Neural progenitor cell (in vitro differentiated cells): ENCODE measurements at places on chromosomes 16 and 17. TPM values are rescaled to one million over a fixed set of nuclear protein-coding genes. Genes with fewer than 3 reads are reported as not detected.

AIPL1 gene
- total RNA-seq = 0.37 and 2.3 TPM in 2 replicates

CPHXL2 gene
- not detected in 2 replicates for total RNA-seq

AGRP gene
- total RNA-seq = not detected in 2 replicates

NSF gene
- 31.9 and 43.0 TPM in 2 replicates for total RNA-seq

IL4R gene
- 6.6 and 9.6 TPM in 2 replicates for total RNA-seq

PLA2G10 gene
- not detected in 2 replicates for total RNA-seq

CDH3 gene
- 3.9 and 11.0 TPM in 2 replicates for total RNA-seq

C1QTNF8 gene
- not detected in 2 replicates for total RNA-seq

SLFN14 gene
- total RNA-seq = not detected in 2 replicates

GRCh38 chr16:65819136-65819898 is 547.2 kb upstream of the CDH5 start:
- no peak for DNase-seq
- H3K36me3 ChIP-seq = no peaks in the 10 kb centered on the region
- H3K27ac ChIP-seq = no peak overlapping the region
- no peak overlapping the region for H3K4me3 ChIP-seq
- peaks cover 9% of the 10 kb centered on the region for H3K4me1 ChIP-seq
- no peaks in the 10 kb centered on the region for H3K27me3 ChIP-seq

DNA sequence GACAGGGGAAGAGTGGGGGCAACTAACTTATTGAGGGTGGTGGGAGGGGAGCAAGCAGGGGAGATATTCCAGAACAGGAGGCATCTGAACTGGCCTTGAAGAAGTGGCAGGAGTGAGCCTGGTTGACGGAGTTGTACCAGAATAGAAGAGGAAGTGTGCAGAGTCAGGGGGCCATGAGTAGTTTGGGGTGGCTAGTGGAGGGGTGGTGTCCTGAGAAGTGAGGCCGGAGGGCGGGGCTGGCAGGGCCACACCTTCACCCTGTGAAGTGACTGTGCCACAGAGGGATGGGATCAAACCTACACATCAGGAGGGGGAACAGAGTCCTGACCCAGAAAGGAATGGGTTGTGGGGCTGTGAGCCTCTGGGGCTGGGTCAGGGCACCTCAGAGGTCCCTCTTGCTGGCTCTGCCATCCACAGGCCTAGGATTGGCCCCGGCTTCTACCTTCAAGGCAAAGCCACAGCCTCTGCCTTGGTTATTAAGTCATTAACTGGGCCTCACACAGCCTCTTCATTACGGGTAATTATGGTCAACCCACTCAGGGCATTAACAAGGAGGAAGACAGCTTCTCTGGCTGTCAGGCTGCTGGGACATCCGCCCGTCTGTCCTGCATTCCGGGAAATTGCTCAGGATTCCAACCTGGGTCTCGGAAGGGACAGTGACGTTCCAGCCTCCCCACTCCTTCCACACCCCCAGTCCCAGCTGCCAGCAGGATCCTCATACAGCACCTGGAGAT is 12.7 kb downstream of the SPNS2 start:
- no peak overlapping the region for H3K27ac ChIP-seq
- no peaks in the 10 kb centered on the region for H3K27me3 ChIP-seq
- H3K4me3 ChIP-seq = no peak overlapping the region
- DNase-seq = no peak
- peaks cover 11% of the 10 kb centered on the region for H3K4me1 ChIP-seq
- H3K36me3 ChIP-seq = no peaks in the 10 kb centered on the region

- no peak for DNase-seq
- no peak overlapping the region for H3K27ac ChIP-seq
- no peak overlapping the region for H3K4me3 ChIP-seq
- H3K36me3 ChIP-seq = no peaks in the 10 kb centered on the region
- no peaks in the 10 kb centered on the region for H3K27me3 ChIP-seq
Measured at GRCh38 chr16:55597928-55598327, 31.4 kb downstream of the CAPNS2 start.

DNA sequence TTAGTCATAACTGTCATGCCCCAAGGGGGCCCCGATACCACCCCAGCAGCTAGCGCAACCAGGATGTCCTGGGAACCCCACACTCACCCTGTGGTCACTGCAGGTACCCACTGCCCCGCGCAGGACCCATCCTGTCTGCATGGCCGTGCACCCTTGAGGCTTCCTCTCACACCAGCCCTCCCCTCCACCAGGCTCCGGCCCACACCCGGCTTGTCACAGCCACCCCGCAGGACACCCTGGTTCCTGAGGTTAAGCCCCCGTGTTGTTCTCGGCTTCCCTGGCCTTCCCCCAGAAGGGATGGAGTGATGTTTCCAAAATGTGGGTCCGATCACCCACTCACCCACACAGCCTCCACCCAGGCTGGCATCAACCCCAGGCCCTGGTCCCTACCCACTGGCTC is 7.5 kb downstream of the DNASE1L2 start:
- no peak for DNase-seq
- no peaks in the 10 kb centered on the region for H3K36me3 ChIP-seq
- no peak overlapping the region for H3K4me3 ChIP-seq

DNA sequence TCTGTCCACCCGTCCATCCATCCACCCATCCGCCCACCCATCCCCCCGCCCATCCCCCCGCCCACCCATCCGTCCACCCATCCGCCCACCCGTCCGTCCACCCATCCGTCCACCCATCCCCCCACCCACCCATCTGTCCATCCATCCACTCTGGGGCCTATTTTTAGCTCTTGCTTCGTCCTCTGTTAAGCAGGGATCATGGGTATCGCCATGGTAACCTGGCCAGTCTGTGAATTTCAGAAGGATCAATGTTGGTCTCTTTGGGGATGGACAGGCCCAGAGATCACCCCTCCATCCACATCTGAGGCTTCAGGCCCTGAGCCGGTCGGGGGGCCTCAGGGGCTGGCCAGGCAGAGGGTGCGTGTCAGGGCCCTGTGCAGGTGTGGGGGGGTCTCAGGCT is 15.2 kb upstream of the DPEP1 start:
- no peak overlapping the region for H3K27ac ChIP-seq
- H3K36me3 ChIP-seq = no peaks in the 10 kb centered on the region

- H3K36me3 ChIP-seq = no peaks in the 10 kb centered on the region
- H3K27me3 ChIP-seq = no peaks in the 10 kb centered on the region
- H3K27ac ChIP-seq = no peak overlapping the region
- no peak overlapping the region for H3K4me3 ChIP-seq
Measured at GRCh38 chr17:10357768-10358167, 15.0 kb downstream of the MYH13 start.

GRCh38 chr16:63447121-63447520 is 1410.9 kb upstream of the CDH8 start:
- H3K27me3 ChIP-seq = no peaks in the 10 kb centered on the region
- H3K36me3 ChIP-seq = no peaks in the 10 kb centered on the region
- H3K4me1 ChIP-seq = peaks cover 20% of the 10 kb centered on the region
- H3K4me3 ChIP-seq = no peak overlapping the region
- peak; percentile 53 for DNase-seq

GRCh38 chr17:76384222-76384986 is at the start of gene SPHK1:
TSS of gene SPHK1 (plus strand) at chr17:76384609. CDS start at chr17:76385645, 1,036 bp downstream.
- H3K4me1 ChIP-seq = peaks cover 22% of the 10 kb centered on the region
- peak within 1 kb of the TSS; percentile 67 for H3K4me3 ChIP-seq
- H3K36me3 ChIP-seq = no peaks in the 10 kb centered on the region

- peaks cover 19% of the 10 kb centered on the region for H3K4me1 ChIP-seq
- no peaks in the 10 kb centered on the region for H3K27me3 ChIP-seq
- DNase-seq = no peak
- no peak overlapping the region for H3K4me3 ChIP-seq
Measured at GRCh38 chr17:56047331-56047730, 105.9 kb upstream of the ANKFN1 start.

DNA sequence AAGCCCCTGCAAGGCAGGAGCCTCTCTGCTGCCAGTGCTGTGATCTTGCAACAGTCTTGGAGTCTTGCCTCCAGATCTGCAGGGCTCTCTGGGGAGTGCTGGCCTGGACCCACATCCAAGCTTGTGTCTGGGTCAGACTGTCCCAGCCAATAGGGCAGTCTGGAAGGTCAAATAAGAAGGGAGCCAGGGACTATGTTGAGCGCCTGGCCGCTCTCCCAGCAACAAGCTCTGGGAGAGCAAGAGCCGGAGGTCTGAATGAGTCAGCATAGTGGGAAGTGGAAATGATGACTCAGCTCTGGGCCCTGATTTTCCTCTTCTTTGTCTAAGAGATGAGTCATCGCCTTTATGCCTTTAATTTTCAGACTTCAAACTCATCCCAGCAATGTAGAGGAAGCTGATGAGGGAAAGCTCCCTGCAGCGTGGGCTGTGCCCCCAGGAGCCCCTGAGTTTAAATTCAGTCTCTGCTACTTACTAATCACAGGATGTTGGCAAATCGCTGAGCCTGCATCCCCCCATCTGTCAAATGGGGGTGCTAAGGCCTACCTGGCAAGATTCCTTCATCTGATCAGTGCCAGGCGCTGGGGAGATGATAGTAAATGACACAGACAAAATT is 43.6 kb upstream of the HAPSTR1 start:
- H3K27me3 ChIP-seq = no peaks in the 10 kb centered on the region
- no peak overlapping the region for H3K27ac ChIP-seq
- DNase-seq = peak; percentile 40
- H3K4me1 ChIP-seq = peaks cover 2% of the 10 kb centered on the region
- H3K4me3 ChIP-seq = no peak overlapping the region

GRCh38 chr17:15744074-15744676 is 12.1 kb downstream of the TBC1D26 start:
- H3K4me3 ChIP-seq = no peak overlapping the region
- H3K4me1 ChIP-seq = peaks cover 3% of the 10 kb centered on the region
- no peak for DNase-seq
- H3K27me3 ChIP-seq = no peaks in the 10 kb centered on the region

GRCh38 chr17:8005357-8005756 is 2.9 kb downstream of the GUCY2D start:
- H3K27me3 ChIP-seq = peaks cover 56% of the 10 kb centered on the region
- no peak overlapping the region for H3K27ac ChIP-seq
- no peak overlapping the region for H3K4me3 ChIP-seq
- peaks cover 10% of the 10 kb centered on the region for H3K4me1 ChIP-seq
- no peak for DNase-seq

DNA sequence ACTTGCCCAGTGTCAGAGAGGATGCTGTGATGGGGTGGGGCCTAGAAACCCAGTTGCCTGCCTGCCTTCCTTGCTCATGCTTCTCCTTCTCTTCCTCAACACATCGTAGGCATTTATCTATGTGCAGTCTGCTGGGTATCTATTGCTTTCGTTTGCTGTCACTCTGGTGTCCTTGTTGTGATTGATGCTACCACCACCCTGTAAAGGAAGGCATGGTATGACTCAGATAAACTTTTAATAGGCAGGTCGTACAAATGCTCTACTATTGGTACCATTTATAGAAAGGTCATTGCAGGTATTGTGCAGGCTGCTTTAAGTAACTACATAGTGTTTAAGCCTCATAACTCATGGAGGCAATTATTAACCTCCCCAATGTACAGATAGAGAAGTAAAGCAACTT is 368.9 kb downstream of the UTP18 start:
- no peak overlapping the region for H3K27ac ChIP-seq
- H3K4me3 ChIP-seq = no peak overlapping the region
- no peaks in the 10 kb centered on the region for H3K36me3 ChIP-seq
- no peaks in the 10 kb centered on the region for H3K27me3 ChIP-seq
- DNase-seq = no peak
- H3K4me1 ChIP-seq = peaks cover 6% of the 10 kb centered on the region

- no peak for DNase-seq
- no peaks in the 10 kb centered on the region for H3K27me3 ChIP-seq
- H3K4me1 ChIP-seq = peaks cover 29% of the 10 kb centered on the region
- H3K36me3 ChIP-seq = peaks cover 3% of the 10 kb centered on the region
Measured at GRCh38 chr16:19708296-19709205, 9.5 kb downstream of the KNOP1 start.

DNA sequence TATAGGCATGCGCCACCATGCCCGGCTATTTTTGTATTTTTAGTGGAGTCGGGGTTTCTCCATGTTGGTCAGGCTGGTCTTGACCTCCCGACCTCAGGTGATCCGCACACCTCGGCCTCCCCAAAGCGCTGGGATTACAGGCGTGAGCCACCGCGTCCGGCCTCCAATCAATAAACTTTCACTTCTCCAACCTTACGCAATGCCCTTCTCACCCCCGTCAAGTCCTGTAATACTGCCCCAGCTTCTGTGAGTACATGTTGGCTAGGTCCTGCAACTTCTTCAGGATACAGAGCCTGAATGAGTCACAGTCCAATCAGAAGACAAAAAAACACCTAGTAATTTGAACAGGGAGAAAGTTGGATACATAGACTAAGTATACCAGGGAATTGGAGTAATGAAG is 47.1 kb upstream of the PHOSPHO1 start:
- no peak overlapping the region for H3K4me3 ChIP-seq
- no peaks in the 10 kb centered on the region for H3K27me3 ChIP-seq
- no peak for DNase-seq
- H3K27ac ChIP-seq = no peak overlapping the region
- H3K36me3 ChIP-seq = no peaks in the 10 kb centered on the region

DNA sequence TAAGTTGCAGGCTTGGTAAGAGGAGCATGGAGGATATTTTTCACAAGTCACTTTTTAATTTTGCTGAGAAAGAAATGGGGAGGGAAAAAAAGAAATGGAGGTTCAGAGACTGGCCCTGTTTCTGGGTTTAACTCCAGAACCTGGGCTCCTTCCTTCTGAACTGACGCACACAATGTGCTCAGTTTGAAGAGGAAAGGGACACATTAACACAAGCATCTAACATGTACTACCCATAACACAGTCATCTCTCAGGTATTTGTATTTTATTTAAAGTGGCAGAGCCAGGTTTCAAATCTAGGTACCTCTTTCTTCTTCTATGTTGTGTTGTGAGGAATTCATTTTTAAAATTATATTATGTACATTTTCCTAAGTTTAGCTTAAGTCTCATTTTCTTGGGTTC is 5.3 kb upstream of the TMEM100 start:
- H3K4me3 ChIP-seq = no peak overlapping the region
- H3K36me3 ChIP-seq = no peaks in the 10 kb centered on the region
- peaks cover 29% of the 10 kb centered on the region for H3K4me1 ChIP-seq
- no peak overlapping the region for H3K27ac ChIP-seq
- no peak for DNase-seq
- no peaks in the 10 kb centered on the region for H3K27me3 ChIP-seq

DNA sequence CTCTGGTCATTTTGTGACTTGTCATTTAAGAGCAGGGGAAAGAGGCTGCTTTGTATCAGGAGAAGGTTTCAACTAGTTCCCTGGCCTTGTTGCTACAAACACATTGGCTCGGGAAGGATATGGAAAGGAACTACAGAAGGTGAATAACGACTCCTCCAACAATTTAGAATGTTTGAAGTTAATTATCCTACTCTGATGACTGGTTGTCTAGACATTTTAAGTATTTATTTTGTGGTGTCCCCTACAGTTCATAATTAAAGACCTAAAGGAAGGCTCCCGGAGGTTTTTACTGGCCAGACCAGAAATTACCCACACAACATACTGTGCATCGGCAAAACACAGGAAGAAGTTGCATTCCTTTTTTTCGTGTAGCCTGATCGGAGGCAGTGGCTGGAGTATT is 515.8 kb upstream of the SALL1 start:
- no peak overlapping the region for H3K4me3 ChIP-seq
- peaks cover 55% of the 10 kb centered on the region for H3K4me1 ChIP-seq
- H3K27me3 ChIP-seq = no peaks in the 10 kb centered on the region
- no peak overlapping the region for H3K27ac ChIP-seq
- H3K36me3 ChIP-seq = no peaks in the 10 kb centered on the region

DNA sequence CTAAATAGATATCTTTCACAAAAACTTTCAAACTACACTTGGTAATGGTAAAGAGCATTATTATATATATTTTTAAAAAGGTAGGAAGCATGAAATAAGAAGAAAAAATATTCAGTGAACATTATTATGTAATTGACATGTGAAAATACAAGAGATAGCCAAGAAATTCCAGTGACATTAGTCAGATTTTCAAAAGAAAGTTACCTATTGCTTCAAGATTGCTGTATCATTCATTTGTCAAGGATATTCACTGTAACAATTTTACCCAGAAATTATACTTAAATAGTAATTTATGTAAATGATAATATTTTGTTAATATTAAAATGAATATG is 350.2 kb downstream of the KIF2B start:
- H3K4me1 ChIP-seq = peaks cover 8% of the 10 kb centered on the region
- no peaks in the 10 kb centered on the region for H3K27me3 ChIP-seq
- no peaks in the 10 kb centered on the region for H3K36me3 ChIP-seq
